ENCODE measurements at places on chromosomes 3 and 15.

- DNase-seq, result no peak
These were observed 116.0 kb upstream of the GALNT15 start for GRCh38 chr3:16058521-16058920.

- DNase-seq, result no peak
These were observed 61.4 kb downstream of the GOLIM4 start for GRCh38 chr3:168034152-168034928.

DNA sequence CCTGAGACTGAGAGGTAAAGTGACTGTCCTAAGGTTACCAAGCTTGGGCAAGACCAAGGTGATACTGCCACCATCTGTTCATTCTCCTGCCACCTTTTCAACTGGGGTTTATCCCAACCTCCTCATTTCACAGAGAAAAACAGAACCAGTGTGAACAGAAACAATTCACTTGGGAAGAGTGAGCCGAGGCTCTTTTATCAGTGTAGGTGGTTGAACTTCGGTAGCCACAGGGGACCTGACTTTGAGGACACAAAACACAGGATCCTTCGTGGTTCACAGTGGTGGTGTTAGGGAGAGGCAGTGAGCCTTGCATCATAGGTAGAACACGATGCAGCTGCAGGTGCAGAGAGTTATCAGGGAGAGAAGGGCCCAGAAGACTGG is 72.8 kb upstream of the ICE2 start:
- DNase-seq, result no peak

GRCh38 chr15:40266828-40267304 is 16.0 kb downstream of the ANKRD63 start:
- no peak for DNase-seq

DNA sequence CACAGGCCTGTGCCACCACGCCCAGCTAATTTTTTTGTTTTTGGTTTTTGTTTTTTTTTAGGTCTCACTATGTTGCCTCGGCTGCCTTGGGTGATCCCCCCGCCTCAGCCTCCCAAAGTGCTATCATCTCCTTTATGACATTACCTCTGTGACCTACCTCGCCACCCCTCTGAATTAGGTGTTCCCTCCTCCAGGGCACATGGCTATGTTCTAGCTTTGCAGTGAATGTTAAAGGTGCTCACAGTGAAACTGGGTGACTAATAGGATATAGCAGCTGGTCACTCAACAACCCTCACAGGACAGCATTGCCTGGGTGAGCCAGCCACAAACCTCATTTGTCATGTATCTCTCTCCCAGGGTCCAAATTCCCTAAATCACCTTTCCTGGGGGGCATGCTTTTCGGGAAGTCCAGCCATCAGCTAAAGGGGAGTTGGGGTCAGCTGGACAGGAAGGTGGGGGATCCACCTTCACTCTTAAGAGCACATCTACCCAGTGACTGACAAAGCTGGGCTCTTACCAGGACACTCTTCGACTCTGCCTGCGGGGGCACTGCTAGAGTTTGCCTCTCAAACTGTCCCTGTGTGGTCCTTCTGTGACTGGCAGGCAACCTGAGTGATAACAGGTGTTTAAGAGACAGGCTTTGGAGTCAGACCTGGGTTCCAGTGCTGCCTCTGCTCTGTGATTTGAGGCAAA is 1.6 kb upstream of the TTLL3 start:
- peak; percentile 69 for DNase-seq

Measured in activated T-cell treated with anti-CD3 and anti-CD28 coated beads, Interleukin-2, amount 50 U/mL, for 48 hours (primary cell).